NCI-H1417 (cell line): ENCODE measurements at places on chromosomes 16 and 17.

GRCh38 chr16:4517812-4518680 lies 20.5 kb downstream of the CDIP1 start:
- no peak for DNase-seq

DNA sequence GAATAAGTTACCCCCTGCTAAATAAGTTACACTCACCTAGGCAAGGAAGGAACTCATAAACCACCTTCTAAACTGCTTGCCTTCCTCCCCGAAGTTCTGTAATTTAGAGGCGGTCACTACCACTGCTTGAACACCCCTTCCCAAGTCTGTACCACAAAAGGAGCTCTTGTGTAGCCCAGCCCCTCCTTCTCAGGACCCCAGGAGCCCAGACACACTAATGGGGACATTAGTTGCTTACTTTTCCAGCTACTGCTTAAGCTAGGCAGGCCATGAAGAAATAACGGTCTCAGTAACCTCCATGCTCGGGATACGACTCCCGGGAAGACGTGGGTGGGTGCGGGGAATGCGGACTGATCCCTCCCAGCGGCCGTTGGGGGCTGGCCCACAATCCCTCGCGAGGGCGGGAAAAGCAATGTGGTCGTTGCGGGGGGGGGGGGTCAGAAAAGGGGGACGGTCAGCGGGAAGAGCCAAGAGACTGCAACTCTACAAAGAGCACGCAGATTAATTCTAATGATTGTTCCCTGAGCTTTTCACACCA lies at the start of gene TEX14:
TSS of gene TEX14 (minus strand) at position 345 of the 538 bp plus-strand sequence. CDS start 40,044 bp downstream, outside the sequence.
- no peak for DNase-seq

- DNase-seq, result no peak
Observed at GRCh38 chr17:29248845-29249244, 2.2 kb downstream of the CRYBA1 start.

- DNase-seq, result no peak
Observed at GRCh38 chr16:66306366-66307150, 59.9 kb upstream of the CDH5 start.

GRCh38 chr17:6476810-6477179 lies 32.5 kb downstream of the PIMREG start:
- no peak for DNase-seq

GRCh38 chr16:78246559-78246958 lies 147.1 kb downstream of the WWOX start:
- no peak for DNase-seq

- DNase-seq, result no peak
Observed at GRCh38 chr17:6548034-6548433, 8.3 kb downstream of the PITPNM3 start.

- no peak for DNase-seq
Observed at GRCh38 chr17:10200645-10201044, 2.2 kb upstream of the GAS7 start.

DNA sequence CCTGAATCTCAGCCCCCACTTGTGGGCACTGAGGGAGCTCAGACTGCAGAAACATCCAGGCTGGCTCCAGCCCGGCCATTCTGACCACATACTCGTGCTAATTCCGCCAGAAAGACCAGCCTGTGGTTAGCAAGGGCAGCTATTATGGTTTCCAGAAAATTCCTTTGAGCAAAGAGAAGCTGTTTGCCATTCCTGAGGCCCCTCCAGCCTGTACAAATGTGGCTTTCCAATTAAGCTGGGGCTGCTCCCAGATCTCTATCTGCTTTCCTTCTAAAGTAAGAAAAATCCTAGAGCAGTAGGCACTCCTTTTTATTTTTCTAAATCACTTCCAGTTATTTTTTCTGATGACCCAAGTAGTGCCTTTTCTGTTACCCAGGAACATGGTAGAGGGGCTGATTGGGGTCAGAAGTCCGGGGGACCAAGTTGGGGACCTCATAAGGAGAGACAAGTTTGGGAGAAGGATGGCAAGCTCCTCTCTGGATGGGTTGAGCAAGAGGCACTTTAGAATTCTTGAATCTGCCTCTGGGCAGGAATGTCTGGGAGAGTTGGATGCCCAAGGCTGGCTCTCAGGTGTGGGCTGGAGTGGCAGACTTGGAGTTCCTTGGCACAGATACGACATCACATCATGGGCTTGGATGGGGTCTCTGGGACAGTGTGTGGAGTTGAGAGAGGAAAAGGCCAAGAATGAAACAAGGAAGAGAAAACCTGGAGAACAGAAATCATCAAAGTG lies 83.3 kb upstream of the TNRC6C start:
- no peak for DNase-seq

- no peak for DNase-seq
Observed at GRCh38 chr16:2070576-2071453, 23.0 kb downstream of the TSC2 start.

DNA sequence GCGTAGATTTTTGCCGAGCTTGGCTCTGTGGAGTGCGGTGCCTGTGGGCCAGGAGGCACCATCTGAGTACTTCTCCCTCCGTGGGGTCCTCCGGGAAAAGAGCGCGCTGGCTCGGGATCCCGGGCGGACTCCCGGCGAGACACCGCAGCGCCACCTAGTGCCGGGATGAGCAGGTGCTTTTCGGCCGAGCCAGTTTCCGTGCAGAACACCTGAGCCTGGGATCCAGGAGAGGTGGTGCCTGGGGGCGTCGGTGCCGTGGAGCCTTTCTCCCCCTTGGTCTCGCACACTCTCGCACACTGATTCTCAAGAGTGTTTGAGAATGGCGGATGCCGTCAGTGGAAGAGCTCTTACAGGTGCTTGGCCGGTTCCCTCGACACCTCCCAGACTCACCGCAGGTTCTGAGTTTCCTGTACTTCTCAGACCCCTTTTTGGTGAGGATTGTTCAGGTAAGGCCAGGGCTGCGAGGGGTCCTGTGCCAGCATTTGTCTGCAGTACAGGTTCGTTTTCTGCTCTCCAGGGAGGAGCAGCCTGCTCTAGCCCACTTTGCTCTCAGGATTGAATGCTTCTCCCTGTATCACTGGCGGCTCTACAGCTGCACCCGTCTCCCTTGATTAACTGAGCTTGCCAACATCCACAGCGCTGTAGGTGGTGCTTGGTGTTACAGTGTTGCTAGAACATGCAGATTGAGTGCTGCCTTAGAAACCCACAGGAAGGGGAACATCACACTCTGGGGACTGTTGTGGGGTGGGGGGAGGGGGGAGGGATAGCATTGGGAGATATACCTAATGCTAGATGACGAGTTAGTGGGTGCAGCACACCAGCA lies 23.3 kb downstream of the TBCD start:
- peak; percentile 27 for DNase-seq

DNA sequence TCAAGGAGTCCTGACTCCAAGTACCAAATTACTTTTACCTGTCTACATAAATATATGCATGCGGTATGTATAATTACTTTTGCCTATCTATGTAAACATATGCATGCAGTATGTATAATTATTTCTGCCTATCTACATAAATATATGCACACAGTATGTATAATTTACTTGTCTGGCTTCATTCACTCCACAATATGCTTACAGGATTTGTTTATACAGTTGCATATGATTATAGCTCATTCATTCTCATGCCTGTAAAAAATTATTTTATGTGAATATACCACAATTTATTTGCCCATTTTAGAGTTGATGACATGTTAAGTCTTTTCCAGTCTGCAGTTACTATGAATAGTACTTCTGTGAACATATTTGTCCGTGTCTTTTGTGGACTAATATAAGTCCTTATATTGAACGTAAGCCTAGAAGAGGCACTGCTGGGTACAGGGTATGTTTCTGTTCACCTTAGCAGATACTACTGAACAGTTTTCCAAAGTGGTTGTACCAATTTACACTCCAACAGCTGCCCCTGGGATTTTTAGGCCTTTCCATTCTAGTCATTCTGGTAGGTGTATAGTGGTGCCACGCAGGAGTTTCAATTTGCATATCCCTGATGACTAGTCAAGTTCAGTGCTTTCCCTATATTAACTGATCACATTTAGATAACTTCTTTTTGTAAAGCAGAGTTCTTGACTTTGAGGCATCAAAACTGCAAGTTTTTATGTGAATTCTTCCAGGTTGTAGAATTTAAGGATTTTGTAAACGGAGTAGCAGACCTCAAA lies 47.0 kb downstream of the MARVELD3 start:
- DNase-seq, result no peak

DNA sequence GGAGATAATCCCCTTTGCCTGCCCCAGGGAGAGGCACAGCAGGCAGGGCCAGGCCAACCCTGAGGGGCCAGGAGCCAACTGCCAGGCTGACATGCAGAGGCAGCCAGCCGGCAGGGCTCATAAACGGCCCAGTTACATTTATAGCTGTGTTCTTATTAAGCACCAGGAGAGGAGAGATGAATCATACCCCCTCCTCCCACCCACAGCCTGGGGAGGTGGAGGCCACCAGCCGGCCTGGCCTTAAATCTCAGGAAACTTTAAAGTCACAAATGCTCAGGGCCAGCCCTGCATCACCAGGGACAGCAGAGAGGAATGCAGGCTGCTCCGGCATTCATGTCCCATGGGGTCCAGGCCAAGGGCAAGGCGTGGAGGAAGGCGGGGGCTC lies 177.2 kb downstream of the TMEM132E start:
- no peak for DNase-seq

- no peak for DNase-seq
Observed at GRCh38 chr16:72517154-72517553, 345.2 kb upstream of the PMFBP1 start.

GRCh38 chr16:67284699-67285646 lies 5.6 kb downstream of the PLEKHG4 start:
- DNase-seq, result no peak

- DNase-seq, result no peak
Observed at GRCh38 chr17:606508-607250, 108.0 kb downstream of the VPS53 start.

- peak; percentile 59 for DNase-seq
Observed at GRCh38 chr16:87724490-87725291, 41.1 kb downstream of the KLHDC4 start.

DNA sequence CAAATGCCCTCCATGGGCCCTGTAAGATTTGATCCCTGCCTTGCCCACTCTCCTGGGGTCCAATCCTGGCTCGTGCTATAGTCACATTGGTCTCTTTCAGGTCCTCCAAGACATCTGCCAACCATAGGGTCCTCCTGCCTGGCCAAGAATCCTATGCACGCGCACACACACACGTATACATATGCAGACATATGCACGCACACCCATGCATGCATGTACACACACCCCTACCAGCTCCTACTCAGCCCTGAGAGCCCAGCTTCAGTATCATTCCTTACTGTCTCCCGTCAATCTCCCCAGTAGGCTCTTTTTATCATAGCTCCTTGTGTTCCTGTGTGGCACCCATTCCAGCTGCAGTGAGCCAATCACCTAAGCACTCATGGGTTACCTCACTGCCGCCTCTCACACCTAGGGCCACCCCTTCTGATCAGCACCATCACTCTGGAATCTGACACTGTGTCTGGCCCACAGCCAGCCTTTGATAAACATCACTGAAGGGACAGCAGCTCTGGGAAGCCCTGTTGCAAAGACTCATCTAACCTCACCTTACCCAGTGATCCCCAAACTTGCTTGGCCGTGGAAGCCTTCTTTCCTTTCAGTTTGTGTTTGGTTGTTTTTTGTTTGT lies 7.9 kb upstream of the DNAH17 start:
- DNase-seq, result no peak

- DNase-seq, result no peak
Observed at GRCh38 chr16:1188432-1189189, 35.7 kb downstream of the CACNA1H start.

DNA sequence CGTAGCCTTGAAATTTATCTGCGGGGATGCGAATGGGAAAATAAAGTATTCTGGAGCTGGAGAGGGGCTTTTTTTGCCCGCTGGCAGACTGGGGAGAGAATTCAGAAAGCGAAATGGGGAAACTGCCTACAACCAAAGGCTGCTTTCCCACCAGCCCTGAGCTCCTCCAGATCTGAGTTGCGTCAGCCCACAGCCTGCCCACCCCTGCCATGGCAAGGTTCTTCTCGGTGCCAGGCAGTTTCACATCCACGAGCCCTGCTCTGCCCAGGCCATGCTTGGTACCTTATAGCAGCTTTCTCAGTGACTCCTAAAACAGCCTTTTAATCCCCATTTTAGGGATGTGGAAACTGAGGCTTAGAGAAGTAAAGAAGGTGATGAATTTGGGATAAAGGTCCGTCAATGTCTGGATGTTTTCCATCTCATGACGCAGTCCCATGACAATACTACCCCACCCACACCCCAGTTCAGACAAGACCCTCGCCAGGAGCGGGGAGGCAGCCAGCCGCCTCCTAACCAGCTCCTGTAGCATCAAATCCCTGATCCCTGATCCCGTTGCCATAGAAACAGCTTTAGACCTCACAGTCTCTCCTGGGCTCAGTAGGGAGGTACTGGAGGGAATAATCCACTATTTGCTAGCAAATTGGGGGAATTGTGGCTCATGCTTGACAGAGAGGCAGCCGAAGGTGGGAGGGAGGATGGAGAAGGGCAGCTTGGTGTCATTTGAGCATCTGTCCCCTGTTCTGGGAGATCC lies 113.5 kb downstream of the MGAT5B start:
- no peak for DNase-seq

DNA sequence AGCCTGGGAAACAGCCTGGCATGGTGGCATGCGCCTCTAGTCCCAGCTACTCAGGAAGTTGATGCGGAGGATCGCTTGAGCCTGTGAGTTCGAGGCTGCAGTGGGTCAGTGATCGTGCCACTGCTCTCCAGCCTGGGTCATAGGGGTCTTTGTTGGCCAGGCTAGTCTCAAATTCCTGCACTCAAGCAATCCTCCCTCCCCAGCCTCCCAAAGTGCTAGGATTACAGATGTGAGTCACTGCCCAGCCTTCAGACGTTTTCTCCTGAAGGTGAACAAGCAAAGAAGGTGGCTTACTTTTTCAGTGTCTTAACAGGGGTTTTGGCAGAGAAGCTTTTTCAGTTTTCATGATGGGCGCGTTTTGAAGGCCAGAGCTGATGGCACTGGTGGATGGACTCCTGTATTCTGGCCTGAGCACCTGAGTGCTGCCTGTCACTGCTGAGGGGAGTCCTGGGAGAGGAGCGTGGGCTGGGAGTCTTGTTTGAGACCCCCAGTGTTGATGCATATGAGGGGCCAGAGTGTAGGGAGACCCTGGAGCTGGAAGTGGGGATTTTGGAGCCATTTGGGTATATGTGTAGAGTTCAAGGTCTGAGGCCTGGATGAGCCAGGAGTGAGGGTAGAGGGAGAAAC lies 41.4 kb downstream of the FOXK2 start:
- DNase-seq, result no peak

DNA sequence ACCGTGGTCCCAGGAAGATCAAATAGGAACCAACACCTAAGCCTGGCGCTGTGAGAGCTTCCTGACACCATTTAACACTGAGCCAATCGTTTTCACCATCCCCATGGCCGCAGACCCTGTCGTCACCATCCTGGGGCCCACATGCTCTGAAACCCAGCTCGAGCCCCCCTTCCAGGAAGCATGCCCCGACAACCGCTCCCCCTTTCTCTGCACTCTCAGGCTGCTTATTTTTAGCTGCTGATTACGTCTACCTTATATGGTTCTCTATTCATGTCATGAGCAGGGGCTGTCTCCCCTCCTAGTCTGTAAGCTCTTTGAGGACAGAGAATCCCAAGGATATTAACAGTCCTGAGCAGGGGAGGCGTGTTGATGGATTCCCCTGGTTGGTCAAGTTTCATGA lies 10.5 kb downstream of the SRL start:
- no peak for DNase-seq

DNA sequence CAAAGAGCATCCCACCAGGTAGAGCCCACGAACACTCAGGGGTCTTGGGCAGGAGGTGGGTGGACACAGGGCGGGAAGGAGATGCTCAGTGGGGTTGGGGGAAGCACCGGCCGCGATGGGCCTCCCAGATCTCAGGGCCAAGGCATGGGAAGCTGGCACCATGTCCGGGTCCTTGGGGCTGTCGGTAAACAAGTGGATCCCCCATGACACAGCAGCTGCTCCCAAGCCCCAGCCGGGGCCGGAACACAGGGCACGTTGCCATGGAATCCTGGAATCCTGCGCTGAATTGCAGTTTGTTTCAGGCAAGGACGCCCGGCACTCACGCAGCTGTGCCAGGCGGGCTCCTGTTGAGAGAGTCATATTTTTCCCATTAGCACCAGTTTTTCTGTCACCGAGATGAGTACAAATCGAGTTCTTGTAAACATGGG lies 23.0 kb upstream of the CHMP6 start:
- peak; percentile 23 for DNase-seq
